PC-3 (cell line): ENCODE measurements at places on chromosomes 1 and 21.

DNA sequence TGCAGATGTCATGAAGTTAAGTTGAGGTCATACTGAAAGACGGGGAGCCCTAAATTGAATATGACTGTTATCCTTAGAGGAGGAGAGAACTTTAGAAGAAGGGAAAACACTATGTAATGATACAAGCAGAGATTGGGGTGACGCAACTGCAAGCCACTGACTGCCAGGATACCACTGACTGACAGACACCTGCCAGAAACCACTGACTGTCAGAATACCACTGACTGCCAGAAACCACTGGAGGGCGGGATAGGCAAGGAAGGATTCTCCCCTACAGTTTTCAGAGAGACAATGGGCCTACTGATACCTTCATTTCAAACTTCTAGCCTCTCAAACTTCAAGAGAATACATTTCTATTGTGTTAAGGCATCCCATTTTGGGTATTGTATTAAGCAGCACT is 388.7 kb downstream of the USH2A start:
- peak; percentile 60 for DNase-seq

DNA sequence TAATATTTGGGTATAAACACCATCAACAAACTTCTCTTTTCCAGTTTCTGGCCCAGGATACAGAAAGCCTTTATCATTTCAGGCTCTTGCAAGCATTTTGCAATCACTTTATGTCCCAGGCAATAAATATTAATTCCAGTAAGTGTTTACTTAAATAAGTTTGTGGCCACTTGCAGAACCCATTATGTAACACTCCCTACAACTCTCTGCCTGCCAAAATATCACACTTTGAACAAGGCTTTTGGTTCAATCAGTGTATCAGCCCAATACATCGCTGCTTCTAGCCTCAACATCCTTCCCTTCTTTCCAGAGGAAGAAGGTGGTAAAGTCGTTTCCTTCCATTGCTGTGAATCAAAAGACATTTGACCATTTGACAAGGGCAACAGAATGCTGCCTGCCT is 203.0 kb upstream of the USP25 start:
- DNase-seq: no peak

DNA sequence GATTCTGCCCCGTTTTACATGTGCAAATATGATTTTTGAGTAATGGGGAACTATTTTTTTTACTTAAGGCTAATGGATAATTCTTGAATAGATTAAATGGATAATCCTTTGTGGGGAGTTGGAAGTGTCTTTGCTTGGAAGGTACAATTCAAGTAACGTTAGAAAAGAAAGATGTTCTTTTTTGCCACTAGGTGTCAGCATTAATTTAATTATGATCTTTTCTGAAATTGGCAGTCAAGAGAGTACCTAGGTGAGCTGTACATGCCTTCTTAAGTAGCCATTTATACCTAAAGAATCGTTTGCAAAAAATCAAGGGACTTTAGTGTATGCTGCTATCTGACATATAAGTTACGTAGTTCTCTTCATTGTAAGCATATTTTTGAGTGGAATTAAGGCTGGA is 2.2 kb downstream of the FBXO28 start:
- DNase-seq: peak; percentile 82

DNA sequence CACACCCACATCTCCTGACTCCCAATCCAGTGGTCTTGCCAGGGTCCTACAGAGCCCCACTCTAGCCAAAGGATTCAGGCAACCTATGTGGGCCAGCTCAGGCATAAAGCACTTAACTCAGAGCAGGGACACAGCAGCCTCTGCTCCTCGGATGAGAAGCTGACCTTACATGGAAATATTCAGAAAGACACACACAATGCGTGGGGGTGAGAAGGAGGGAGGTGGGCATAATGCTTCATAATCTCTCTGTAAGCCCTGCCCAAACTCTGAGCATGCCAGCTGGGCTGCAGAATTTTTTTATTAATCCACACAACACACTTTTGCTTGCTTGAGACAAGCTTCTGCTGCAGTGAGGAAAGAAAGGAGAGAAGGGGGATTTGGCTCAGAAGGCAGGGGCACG is 21.6 kb downstream of the KCND3 start:
- no peak for DNase-seq

GRCh38 chr21:25490742-25491141 is 116.5 kb downstream of the MRPL39 start:
- peak; percentile 61 for DNase-seq

GRCh38 chr1:171263901-171264300 is 15.6 kb downstream of the FMO1 start:
- no peak for DNase-seq
